ENCODE measurements at places on chromosomes 5 and 9. TPM values are rescaled to one million over a fixed set of nuclear protein-coding genes. Genes with fewer than 3 reads are reported as not detected.

GRCh38 chr5:82137205-82137604, 140.9 kb downstream of the RPS23 start:
- no peak for DNase-seq

GRCh38 chr9:134477342-134477925, 151.2 kb downstream of the RXRA start:
- DNase-seq, result no peak

DNA sequence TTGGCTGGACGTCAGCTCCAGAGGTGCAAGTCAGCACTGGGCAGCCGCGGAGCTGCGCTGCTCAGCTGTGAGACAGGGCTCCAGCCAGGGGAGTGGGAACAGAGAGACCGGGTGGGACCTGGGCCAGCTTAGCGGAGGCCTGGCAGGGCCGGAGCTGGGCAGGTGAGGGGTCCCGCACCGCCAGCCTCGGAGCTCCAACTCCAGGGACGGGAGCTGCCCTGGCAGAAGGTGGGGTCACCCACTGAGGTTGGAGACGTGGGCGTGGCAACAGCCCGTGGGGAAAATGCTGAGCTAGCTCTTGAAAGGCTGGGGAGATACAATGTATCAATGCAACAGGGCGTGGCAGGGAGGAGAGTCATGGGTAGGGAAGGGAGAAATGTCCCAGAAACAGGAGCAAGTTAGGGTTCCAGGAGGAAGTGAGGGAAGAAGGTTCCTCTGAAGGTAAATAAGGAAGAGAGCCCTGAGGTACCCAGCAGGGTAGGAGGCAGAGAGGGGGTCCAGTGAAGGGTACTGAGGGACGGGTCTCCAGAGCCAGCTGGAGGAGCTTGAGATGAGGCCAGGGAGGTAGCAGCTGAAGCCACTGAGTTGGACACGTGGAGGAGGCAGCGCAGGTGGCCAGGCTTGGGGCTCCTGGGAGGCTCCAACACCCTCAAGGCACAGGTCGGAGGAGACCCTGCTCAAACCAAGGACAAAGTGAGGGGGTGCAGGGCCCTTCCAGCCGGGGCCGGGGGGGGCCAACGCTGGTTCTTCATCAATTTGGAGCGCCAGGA, 736 bp upstream of the NKD2 start:
- no peak for DNase-seq

DNA sequence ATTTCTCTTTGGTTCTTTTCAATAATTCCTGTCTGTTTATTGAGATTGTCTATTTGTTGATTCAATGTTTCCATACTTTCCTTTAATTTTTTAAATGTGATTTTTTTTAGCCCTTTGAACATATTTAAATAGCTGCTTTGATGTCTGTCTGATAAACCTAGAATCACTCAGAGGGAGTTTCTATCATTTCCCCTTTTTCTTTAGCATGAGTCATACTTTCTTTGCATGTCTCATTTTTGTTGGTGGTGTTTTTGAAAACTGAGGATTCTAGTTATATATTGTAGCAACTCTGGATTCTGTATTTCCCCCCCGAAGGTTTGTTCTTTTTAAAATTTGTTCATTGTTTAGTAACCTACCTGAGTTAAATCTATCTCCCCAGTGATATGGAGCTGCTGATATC, 24.2 kb upstream of the ZNF618 start:
- no peak for DNase-seq

- DNase-seq, result no peak
Observed at GRCh38 chr5:104513121-104513602, 950.6 kb upstream of the NUDT12 start.

GRCh38 chr5:37665272-37665671, 174.6 kb downstream of the GDNF start:
- no peak for DNase-seq

Gene ADGRV1
- 20.9 TPM for total RNA-seq

Gene VCAN
- 24.4 TPM for total RNA-seq

Gene C9
- total RNA-seq, result not detected

Gene PCDHGA10
- total RNA-seq, result 11.1 TPM

Gene C5orf34
- total RNA-seq, result 4.5 TPM
